ENCODE measurements at places on chromosomes 16 and 17.

DNA sequence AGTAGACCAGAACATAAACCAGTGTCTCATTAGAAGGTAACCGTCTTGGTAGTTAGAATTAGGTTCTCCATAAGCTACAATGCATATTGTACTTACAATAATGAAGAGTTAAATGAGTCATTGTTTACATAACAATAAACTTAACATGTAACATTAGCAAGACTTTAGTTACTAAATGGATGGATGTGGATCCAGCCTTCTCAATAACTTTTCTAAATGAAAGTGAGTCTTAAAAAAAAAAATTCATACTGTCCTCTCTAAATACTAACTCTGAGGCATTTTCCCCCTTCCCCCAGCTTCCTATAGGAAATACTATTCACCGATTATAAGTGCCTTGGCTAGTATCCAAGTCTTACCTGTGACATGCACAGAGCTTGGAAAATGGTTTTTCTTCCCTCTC lies 155.3 kb downstream of the CYB561 start:
- no peak for DNase-seq

DNA sequence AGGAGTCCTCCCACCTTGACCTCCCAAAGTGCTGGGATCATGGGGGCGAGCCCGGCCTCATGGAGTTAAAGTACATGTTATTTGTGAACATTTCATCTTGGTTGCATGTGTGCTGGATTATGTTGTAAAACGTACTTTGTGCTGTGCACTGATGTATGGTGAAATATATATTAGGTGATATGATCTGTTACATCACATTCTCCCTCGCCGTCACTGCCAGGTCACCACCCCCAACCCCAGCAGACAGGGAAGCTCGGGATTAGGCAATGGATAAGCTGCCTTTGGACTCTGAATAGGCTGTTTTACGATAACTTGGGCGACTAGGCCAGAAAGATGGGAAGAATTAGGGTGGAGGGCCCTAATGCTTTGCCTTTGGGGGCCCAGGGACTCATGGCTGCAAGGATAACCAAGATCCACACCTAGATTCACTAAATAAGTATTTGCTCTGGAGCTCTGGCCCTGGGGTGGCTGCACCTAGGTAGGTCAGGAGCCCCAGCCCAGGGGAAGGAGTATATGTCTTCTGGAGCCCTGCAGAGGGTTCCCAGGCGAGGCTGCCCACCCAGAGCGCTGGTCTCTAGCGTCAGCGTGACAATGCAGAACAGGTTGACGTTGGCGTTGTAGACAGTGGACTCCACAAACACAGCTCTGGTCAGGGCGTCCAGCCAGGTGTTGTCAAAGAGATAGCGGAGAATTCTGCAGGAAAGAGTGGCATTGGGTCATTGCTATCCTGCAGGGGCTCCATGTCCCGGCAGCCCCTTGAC lies 27.1 kb upstream of the GCSH start:
- DNase-seq = no peak

DNA sequence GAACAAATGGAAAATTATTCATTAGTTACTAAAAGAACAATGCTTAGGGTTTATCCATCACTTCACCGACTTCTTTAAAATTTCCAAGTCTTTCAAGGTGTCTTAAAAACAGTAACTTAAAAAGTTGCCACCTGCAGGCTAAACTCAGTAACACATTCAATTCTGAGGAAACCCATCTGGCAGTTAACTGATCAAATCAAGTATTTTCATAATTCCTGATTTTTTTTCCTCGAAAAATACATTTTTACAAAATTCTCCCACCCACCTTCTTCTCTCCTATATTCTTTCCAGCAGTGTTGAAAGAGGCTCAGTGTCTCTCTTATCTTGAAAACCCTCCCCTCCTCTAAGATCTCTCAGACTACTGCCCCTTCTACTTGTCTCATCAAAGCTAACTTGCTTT lies 29.9 kb downstream of the PARN start:
- no peak for DNase-seq

DNA sequence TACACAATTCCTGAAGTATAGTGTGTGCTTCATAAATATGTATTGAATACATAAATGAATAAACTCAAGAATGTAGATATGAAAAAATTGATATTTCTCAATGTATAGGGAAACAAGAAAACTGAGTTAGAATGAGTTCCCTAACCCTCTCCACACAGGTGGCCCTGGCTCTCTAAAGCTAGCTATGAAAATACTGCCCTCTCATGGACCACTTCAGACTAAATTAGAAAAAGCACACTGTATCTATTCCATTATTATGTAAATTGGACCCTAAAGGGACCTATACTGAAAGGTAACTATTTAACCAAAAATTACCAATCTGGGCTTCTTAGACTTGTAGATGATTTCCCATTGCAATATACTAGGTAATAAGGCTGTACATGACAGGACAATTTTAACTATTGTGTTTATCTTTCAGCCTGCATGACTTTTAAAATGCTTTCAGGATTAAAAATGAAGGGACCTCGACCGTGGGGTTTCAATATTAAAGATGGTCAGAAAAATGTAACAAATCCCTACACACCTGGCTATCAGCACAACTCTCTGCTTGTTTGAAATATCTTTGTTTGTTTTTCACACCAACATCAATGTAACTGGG lies 672.5 kb upstream of the KIF2B start:
- no peak for DNase-seq

DNA sequence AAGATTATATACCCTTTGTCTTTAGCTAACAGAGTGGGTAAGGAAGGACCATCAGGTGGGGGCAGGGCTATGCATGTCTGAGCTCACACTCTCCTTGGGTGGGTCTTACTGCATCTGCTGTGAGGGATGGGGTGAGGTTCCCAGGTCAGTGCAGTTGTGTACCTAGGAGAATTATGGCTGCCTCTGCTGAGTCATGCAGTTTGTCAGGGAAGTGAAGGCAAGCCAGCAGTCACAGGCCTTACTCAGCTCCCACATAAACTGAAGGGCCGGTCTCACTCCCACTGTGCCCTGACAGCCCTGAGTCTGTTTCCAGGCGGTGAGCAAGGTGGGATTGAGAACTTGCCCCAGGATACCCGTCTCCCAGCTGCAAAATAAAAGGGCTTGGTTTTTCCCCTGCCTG lies 328.6 kb downstream of the MAP2K6 start:
- DNase-seq = no peak

DNA sequence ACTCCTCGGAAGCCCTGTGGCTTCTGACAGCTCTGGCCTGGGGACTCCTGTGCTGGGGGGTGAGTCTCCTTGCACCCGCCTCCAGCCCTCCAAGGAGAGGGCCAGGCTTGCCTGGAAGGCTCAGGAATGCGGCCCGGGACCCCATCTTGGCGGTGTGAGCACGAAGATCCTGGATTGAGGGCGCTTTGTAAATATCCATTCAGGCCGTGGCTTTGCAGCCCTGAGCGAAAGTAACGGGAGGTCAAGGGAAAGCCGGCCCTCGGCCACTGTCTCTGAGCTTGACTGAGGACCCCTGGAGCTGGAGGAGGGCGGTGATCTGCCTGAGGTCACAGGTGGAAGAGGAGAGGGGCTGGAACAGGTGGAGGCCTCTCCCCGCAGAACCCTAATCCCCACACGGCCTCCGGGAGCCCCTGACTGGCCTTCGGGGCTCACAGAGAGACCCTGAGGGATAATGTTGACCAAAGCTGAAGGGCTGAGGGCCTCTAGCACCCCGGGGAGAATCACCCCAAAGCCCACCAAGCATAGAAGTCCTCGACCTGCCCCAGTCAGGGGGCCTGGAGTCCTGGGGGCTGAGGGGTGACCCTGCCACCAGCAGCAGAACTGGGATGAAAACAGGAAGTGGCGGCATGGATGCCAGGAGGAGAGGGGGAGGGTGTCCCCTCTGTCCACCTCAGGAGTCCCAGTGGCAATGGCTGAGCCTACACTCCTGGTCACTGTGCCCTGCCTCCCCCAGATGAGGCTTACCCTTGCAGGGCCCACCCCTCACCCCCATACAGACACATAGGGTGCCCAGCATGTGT lies 8.3 kb upstream of the RASD1 start:
- no peak for DNase-seq

DNA sequence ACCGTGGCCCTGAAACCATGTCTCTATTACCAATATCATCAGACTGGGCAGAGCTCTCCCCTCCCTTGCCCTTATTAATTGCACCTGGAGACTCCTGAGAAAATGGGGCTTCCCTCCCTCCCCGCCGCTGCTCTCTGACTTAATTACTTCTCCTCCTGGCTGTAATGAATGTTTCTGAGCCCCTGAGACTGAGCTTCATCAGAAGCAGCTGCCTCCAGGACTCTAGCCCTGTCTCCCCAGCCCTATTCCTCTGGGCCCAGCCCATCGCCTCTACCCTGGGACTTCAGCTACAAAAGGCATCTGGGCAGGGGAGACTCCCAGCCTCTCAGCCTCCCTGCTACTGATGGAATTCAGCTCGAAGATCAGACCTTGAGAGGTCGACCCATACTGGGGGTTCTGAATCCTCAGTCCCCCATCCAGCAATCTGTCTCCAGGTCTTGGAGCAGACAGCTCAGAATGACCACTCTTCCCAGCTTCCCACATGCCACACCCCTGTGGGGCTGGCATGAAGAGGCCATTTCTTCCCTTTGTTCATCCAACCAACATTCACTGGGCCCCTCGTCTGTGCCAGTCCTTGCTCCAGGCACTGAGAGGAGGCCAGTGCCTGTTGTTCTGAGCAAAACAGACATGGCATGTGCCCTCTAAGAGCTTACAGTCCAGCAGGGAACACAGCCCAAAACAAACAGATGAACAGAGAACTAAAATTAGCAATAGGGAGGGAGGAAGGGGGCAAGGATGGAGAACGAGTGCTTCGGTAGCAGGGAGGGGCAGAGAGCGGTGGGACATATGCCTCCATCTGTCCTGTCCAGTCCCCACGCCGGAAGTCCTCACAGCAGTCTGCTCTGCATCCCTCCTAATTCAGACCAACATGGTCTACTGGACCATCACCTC lies 17.0 kb upstream of the NAGS start:
- DNase-seq = no peak
